ENCODE measurements at places on chromosomes 1 and 21. TPM values are rescaled to one million over a fixed set of nuclear protein-coding genes. Genes with fewer than 3 reads are reported as not detected.

IL20 gene
- not detected for total RNA-seq

KCNJ9 gene
- total RNA-seq = not detected

HSF2BP gene
- total RNA-seq = 2.3 TPM

MYCL gene
- 39.5 TPM for total RNA-seq

SV2A gene
- total RNA-seq = 25.6 TPM

PTGFRN gene
- total RNA-seq = 47.0 TPM

GCSAML gene
- total RNA-seq = not detected

TIAM1 gene
- 33.0 TPM for total RNA-seq

- DNase-seq = peak; percentile 93
- H3K4me3 ChIP-seq = peak overlapping the region; percentile 73
- peak overlapping the region; percentile 25 for H3K27ac ChIP-seq
- no peaks in the 10 kb centered on the region for H3K36me3 ChIP-seq
- H3K27me3 ChIP-seq = peaks cover 47% of the 10 kb centered on the region
These were observed 48.8 kb downstream of the LAMC2 start for GRCh38 chr1:183234660-183235476.

- H3K4me1 ChIP-seq = peaks cover 8% of the 10 kb centered on the region
- H3K36me3 ChIP-seq = no peaks in the 10 kb centered on the region
- H3K27me3 ChIP-seq = no peaks in the 10 kb centered on the region
- no peak overlapping the region for H3K27ac ChIP-seq
- peak; percentile 61 for DNase-seq
- no peak overlapping the region for H3K4me3 ChIP-seq
These were observed 76.4 kb downstream of the GLUL start for GRCh38 chr1:182315167-182315556.

- H3K27ac ChIP-seq = no peak overlapping the region
- H3K36me3 ChIP-seq = no peaks in the 10 kb centered on the region
- H3K27me3 ChIP-seq = peaks cover 13% of the 10 kb centered on the region
- no peak overlapping the region for H3K4me3 ChIP-seq
These were observed 1371.8 kb upstream of the PRMT6 start for GRCh38 chr1:105684714-105685113.

- H3K36me3 ChIP-seq = peaks cover 90% of the 10 kb centered on the region
- no peak overlapping the region for H3K27ac ChIP-seq
- H3K4me3 ChIP-seq = no peak overlapping the region
These were observed 25.9 kb downstream of the EPHX1 start for GRCh38 chr1:225835856-225836255.

GRCh38 chr1:76267631-76268030, 193.1 kb downstream of the ST6GALNAC3 start:
- no peaks in the 10 kb centered on the region for H3K4me1 ChIP-seq
- no peak overlapping the region for H3K27ac ChIP-seq
- H3K4me3 ChIP-seq = no peak overlapping the region
- no peak for DNase-seq

DNA sequence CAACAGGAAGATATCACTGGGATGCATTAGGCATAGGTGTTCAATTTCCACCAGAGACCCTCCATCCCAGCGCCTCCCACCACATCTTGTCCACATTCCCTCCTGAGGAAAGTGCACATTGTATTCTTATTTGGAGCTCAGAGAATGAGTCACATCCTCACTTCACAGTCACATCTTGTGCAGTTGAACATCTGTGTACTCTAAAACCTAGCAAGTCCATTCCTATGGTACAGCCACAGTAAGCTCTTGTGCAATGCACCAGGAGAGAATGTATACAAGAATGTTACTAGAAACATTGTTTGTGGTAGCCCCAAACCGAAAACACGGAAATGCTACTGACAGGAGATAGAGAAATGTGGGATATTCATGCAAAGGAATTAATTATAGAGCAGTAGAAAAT, 1.6 kb upstream of the KDF1 start:
- no peaks in the 10 kb centered on the region for H3K36me3 ChIP-seq
- H3K27ac ChIP-seq = no peak overlapping the region
- H3K4me3 ChIP-seq = no peak overlapping the region
- no peak for DNase-seq

- H3K36me3 ChIP-seq = peaks cover 12% of the 10 kb centered on the region
- H3K27ac ChIP-seq = no peak overlapping the region
- peak; percentile 63 for DNase-seq
- H3K4me1 ChIP-seq = no peaks in the 10 kb centered on the region
- H3K4me3 ChIP-seq = no peak overlapping the region
- H3K27me3 ChIP-seq = no peaks in the 10 kb centered on the region
These were observed 13.5 kb downstream of the SLC9A1 start for GRCh38 chr1:27141266-27142003.

GRCh38 chr1:218743861-218744505, 398.8 kb downstream of the TGFB2 start:
- no peak overlapping the region for H3K27ac ChIP-seq
- H3K4me3 ChIP-seq = no peak overlapping the region
- no peaks in the 10 kb centered on the region for H3K27me3 ChIP-seq
- no peaks in the 10 kb centered on the region for H3K36me3 ChIP-seq

DNA sequence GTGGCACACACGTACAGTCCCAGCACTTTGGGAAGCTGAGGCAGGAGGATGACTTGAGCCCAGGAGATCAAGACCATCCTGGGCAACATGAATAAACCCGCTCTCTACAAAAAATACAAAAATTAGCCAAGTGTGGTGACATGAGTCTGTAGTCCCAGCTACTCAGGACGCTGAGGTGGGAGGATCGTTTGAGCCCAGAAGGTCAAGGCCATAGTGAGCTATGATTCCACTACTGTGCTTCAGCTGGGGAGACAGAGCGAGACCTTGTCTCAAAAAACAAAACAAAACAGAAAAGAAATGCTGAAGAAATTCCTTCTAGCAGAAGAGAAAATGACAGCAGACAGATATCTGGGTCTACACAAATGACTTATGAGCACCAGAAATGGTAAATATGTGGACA, 10.3 kb downstream of the ALDH9A1 start:
- H3K4me1 ChIP-seq = no peaks in the 10 kb centered on the region
- no peak for DNase-seq
- no peak overlapping the region for H3K27ac ChIP-seq
- no peak overlapping the region for H3K4me3 ChIP-seq

GRCh38 chr1:120178799-120179756, 2.8 kb upstream of the SEC22B start:
- H3K4me1 ChIP-seq = peaks cover 4% of the 10 kb centered on the region
- H3K27ac ChIP-seq = no peak overlapping the region
- H3K36me3 ChIP-seq = no peaks in the 10 kb centered on the region
- no peak overlapping the region for H3K4me3 ChIP-seq

DNA sequence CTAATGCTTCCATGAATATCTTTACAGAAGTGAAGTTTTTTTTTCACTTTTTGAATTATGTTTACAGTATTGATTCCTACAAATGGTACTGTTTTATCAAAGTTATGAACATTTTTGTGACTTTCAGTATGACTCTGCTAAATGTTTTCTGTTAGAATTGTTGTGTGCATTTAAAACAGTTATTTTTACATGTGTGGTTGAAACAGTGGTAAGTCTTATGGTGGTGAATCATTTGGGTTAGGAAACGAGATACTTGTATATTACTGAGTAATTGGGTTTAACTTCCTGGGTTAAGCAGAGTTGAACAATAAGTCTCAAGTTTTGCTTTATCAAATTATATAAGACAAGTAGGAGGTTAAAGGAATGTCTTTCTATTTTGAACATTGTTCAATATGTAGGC, 66.8 kb downstream of the VPS13D start:
- H3K36me3 ChIP-seq = peaks cover 37% of the 10 kb centered on the region
- no peaks in the 10 kb centered on the region for H3K27me3 ChIP-seq
- no peaks in the 10 kb centered on the region for H3K4me1 ChIP-seq
- H3K4me3 ChIP-seq = no peak overlapping the region
- H3K27ac ChIP-seq = no peak overlapping the region

DNA sequence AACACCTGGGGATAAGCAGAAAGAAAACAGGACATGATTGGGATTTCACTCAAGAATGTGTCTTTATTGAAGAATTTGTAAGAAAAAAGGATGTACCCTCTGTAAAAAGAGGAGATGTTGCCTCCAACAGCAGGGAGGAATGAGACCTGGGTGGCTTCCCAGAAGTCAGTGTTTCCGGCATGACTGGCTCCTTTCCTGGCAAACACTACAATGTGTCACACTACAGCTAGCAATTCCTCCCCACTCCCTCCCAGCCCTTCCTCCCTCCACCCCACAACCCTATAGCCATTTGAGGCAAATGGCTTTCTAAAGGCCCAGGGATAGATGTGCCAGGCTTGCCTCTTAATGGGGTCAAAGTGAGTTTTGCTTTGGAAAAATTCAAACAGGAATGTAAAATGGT, 11.5 kb upstream of the COL8A2 start:
- H3K36me3 ChIP-seq = peaks cover 36% of the 10 kb centered on the region
- H3K27ac ChIP-seq = no peak overlapping the region
- DNase-seq = no peak
- no peaks in the 10 kb centered on the region for H3K27me3 ChIP-seq

GRCh38 chr1:223189903-223190724, 47.1 kb upstream of the TLR5 start:
- peak; percentile 22 for DNase-seq
- no peak overlapping the region for H3K27ac ChIP-seq
- no peaks in the 10 kb centered on the region for H3K36me3 ChIP-seq
- no peak overlapping the region for H3K4me3 ChIP-seq

DNA sequence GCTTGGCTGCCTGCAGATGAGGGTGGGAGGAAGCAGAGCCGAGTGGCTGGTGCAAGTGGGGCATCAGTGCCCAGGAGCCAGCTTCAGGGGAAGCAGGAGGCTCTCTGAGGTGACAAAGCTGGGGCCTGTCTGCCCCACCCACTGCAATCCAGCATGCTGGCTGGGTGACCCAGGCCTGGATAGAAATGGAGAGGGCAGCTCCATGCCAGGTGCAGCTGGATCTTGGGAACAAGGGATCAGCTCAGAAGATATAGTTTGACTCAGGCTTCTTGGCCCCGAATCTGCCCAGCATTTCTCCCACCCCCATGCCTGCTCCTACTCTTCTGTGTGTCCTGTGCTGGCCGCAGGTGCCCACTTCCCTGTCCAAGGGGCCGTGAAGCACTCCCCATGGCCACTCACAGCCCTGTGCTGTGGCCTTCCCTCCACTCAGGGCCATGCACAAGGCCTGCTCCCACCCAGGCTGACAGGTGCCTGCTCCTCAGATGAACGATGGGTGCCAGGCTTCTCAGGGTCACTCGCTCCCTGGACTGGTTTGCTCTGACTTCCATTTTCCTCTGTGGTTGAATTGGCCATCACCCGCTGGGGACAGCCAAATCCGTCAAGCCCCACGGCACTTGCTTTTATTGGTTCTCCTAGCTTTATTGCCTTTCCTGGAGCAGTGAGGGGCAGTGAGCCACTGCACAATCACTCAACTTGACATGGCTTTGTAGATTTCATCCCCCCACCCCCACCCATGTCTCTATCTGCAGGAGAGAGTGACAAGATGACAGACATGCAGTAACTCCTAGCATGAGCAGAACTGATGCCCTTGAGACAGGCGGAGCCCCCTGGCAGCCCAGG, 174.8 kb upstream of the VAMP3 start:
- no peak overlapping the region for H3K27ac ChIP-seq
- DNase-seq = no peak
- H3K4me3 ChIP-seq = no peak overlapping the region
- no peaks in the 10 kb centered on the region for H3K27me3 ChIP-seq
- no peaks in the 10 kb centered on the region for H3K36me3 ChIP-seq

- H3K27me3 ChIP-seq = peaks cover 46% of the 10 kb centered on the region
- peak overlapping the region; percentile 62 for H3K27ac ChIP-seq
- peak; percentile 83 for DNase-seq
- H3K4me3 ChIP-seq = peak overlapping the region; percentile 95
- no peaks in the 10 kb centered on the region for H3K4me1 ChIP-seq
These were observed 2.2 kb upstream of the NEGR1 start for GRCh38 chr1:72284348-72285073.

DNA sequence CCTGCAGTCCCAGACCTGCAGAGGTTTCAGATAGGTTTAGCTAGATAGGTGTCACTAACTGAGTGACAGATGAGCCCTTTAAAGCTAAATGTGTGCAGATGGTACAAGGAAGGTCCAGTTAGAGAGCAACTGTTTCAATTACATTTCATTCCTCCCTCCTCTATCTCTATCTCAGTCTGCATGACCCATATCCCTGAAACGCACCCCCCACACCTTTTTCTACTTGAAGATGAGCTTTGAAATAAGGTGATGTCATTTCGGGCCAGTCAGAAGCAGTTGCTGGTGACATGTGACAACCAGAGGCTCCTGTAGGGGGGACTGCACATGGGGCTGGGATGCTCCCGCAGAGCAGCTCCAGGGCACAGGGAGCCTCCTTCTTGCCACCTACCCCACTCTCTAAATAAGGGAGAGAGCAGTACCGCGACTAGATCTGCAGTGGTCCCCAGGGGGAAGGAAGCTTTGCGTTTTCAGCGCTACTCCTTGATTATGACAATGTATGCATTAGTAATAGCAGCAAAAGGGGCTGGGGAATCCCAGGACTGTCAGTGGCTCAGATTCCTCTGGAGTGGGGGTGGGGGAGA, 4.3 kb downstream of the ATP8B2 start:
- no peaks in the 10 kb centered on the region for H3K27me3 ChIP-seq
- peaks cover 3% of the 10 kb centered on the region for H3K4me1 ChIP-seq
- peaks cover 30% of the 10 kb centered on the region for H3K36me3 ChIP-seq
- peak; percentile 59 for DNase-seq
- peak overlapping the region; percentile 21 for H3K27ac ChIP-seq

DNA sequence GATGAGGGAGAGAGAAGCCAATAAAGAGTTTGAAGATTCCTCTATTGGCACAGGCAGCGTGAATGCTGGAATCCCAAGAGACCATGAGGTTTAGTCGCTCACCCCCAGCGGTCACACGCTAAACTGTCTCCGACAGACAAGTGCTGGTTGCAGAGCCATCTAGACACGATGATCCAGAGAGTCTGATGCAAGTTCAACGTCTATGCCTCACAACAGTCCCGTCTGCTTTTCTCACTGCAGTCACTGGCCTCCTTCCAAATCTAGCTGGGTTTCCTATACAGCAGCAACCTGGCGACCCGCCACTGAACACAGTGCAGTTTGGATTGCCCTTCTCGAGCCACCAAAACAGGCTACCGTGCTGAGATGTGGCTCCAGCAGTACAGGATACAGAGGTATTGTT, 98.6 kb upstream of the KRTAP19-8 start:
- H3K4me3 ChIP-seq = no peak overlapping the region
- H3K4me1 ChIP-seq = peaks cover 9% of the 10 kb centered on the region
- H3K27ac ChIP-seq = no peak overlapping the region
- H3K27me3 ChIP-seq = no peaks in the 10 kb centered on the region
- no peak for DNase-seq

DNA sequence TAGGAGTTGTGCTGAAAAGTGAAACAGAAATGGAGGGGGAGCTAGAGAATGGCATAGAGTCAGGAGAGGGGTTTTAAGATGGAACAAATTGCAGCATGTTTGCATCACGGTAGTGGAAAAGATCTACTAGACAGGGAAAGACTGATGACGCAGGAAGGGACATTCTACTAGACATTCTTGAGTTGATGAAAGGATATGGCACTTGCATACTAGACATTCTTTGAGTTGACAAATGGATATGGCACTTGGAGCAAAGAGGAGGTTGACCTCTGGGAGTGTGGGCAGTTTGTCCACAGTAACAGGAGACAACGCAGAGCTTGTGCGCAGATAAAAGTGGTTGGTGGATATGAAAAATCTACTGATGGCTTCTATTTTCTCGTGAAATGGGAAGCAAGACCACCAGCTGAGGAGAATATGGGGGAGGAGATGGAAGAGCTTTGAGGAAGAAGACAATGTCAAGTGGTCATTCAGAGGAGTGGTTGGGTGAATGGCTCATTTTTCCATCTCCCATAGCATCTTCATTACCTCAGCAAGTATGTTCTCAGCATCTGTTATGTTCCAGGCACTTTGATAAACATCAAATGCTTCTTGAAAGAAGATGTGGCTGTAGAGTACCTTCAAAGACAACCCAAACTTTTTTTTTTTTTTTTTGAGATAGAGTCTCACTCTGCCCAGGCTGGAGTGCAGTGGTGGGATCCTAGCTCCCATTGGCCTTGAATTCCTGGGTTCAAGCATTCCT, 2.4 kb upstream of the CTPS1 start:
- no peak overlapping the region for H3K27ac ChIP-seq
- no peak overlapping the region for H3K4me3 ChIP-seq
- DNase-seq = no peak
- no peaks in the 10 kb centered on the region for H3K4me1 ChIP-seq
